Panc1 (cell line): ENCODE measurements at places on chromosomes 7 and 10. TPM values are rescaled to one million over a fixed set of nuclear protein-coding genes. Genes with fewer than 3 reads are reported as not detected.

- no peak overlapping the region for H3K4me3 ChIP-seq
- H3K27ac ChIP-seq: no peak overlapping the region
- no peaks in the 10 kb centered on the region for H3K36me3 ChIP-seq
- H3K4me1 ChIP-seq: peaks cover 15% of the 10 kb centered on the region
- DNase-seq: no peak
Measured at GRCh38 chr7:75986147-75986781, 8.1 kb downstream of the TMEM120A start.

- no peak for DNase-seq
- H3K4me1 ChIP-seq: no peaks in the 10 kb centered on the region
- H3K36me3 ChIP-seq: no peaks in the 10 kb centered on the region
- no peaks in the 10 kb centered on the region for H3K27me3 ChIP-seq
Measured at GRCh38 chr7:156017916-156018700, 205.8 kb upstream of the SHH start.

GRCh38 chr10:12622691-12623090, 273.3 kb downstream of the CAMK1D start:
- H3K36me3 ChIP-seq: no peaks in the 10 kb centered on the region
- H3K4me3 ChIP-seq: no peak overlapping the region
- no peak for DNase-seq
- H3K4me1 ChIP-seq: no peaks in the 10 kb centered on the region
- H3K27me3 ChIP-seq: no peaks in the 10 kb centered on the region

GRCh38 chr10:133262696-133263095, 14.0 kb downstream of the ADAM8 start:
- DNase-seq: no peak
- H3K4me1 ChIP-seq: peaks cover 39% of the 10 kb centered on the region
- 0 out of 2 replicates have a peak overlapping the region, but pooled peaks have one; percentile 4 for H3K27ac ChIP-seq
- no peak overlapping the region for H3K4me3 ChIP-seq

- DNase-seq: no peak
- H3K27ac ChIP-seq: no peak overlapping the region
- H3K27me3 ChIP-seq: no peaks in the 10 kb centered on the region
- H3K4me1 ChIP-seq: peaks cover 11% of the 10 kb centered on the region; the same call in 1 of the 2 replicates
Measured at GRCh38 chr10:77197544-77197943, 440.1 kb downstream of the KCNMA1 start.

GRCh38 chr7:45080958-45081669, 7.7 kb downstream of the NACAD start:
- no peak overlapping the region for H3K4me3 ChIP-seq
- H3K27me3 ChIP-seq: no peaks in the 10 kb centered on the region
- no peak overlapping the region for H3K27ac ChIP-seq
- H3K36me3 ChIP-seq: peaks cover 5% of the 10 kb centered on the region; the same call in 1 of the 2 replicates
- H3K4me1 ChIP-seq: no peaks in the 10 kb centered on the region
- DNase-seq: no peak

RNF133 gene
- total RNA-seq: not detected

DNA sequence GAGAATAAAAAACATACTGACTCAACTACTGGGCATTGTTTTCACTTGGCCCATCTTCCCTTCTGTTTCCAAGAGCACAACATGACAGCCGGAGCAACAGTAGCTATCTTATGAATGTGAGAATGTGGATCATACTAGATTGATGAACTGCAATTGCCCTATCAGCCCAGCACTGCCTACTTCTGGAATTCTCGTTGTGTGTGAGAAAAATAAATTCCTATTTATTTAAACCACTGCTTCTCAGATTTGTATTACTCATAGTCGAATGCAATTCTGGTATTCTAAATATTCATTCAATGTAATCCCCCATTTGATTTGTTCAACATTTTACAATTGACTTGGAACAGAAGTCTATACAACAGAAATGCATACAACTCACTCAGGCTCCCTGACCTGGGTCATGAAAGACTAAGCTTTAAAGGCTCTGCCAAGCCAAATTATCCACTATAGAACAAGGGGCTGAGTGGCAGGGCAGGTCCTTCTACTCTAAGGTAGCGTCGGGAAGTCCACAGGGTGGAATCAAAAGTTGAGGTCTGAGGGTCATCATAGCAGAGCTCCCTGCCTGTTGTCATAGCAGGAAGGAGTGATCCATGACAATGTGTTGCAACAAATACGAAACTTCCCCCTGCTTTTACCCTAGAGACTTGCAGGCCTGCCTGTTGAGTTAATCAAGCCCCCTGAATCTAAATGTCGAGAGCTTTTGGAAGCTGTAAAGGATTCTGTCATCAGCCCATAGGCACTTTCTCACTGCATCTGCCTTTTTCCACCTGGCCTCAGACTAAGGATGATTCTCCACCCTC, 12.4 kb upstream of the JAZF1 start:
- H3K36me3 ChIP-seq: no peaks in the 10 kb centered on the region
- no peak overlapping the region for H3K27ac ChIP-seq
- peaks cover 16% of the 10 kb centered on the region for H3K27me3 ChIP-seq
- no peak for DNase-seq
- no peaks in the 10 kb centered on the region for H3K4me1 ChIP-seq
- no peak overlapping the region for H3K4me3 ChIP-seq
